ENCODE measurements at places on chromosomes 11 and 22.

- DNase-seq, result no peak
Measured at GRCh38 chr11:6203327-6203726, 2.0 kb upstream of the C11orf42 start.

DNA sequence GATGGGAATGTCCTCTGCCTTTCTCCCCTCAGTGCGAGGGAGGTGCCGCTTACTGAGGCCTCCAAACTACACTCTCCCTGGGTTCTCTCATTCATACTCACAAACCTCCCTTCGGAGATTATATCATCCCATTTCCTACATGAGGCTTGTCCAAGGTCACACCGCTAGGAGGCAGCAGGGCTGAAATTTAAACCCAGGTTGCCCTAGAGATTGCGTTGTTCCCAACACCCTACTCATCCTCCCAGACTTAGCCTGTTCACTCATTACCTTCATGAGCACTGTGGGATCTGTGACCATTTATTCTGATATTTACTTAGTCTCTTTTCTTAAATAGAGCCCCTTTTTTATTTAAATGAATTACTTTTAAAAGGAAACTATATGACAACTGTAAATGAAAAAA lies 31.1 kb downstream of the SDHAF2 start:
- no peak for DNase-seq

- no peak for DNase-seq
Measured at GRCh38 chr11:37914859-37915258, 1316.8 kb upstream of the RAG2 start.

DNA sequence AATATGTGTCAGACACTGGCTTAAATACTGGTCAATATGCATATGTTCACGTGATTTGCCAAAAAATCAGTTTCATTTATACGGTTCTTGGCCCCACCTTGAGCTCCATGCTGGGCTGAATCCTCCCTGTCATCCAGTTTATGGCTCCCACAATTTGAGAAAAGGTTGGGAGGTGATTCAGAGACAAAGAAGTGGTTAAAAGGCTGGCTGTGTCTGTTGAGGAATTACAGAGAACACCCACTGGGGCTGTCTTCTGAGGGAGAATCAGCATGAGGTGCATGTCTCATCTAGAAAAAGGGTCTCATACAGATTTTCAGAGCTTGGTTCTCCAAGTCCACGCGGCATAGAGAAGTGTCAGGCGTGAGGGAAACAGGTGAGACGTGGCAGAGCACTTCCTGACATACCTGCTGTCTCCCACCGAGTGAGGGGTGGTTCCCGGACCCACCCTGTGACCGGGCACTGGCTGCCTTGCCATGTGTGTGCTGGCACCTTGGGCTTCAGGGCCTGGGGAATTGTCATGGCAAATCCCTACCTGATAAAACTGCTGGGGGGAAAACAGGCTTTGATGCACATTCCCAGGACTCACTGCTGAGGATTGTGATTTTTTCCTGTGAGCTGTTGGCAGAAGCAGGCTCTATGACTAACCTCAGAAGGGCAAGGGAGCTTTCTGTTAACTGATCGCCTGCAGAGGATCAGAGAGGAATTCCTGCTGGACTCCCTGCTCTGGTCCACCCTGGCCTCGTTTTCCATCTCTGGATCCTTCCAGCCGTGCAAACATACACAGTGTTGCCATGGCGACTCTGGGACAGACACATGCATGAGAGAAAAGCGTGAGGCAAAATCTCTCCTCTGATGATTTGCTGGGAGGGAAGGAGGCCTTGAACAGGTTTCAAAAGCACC lies 223.6 kb downstream of the ADAMTS15 start:
- DNase-seq, result no peak

GRCh38 chr22:26990503-26991189 lies 333.3 kb downstream of the MIAT start:
- no peak for DNase-seq

DNA sequence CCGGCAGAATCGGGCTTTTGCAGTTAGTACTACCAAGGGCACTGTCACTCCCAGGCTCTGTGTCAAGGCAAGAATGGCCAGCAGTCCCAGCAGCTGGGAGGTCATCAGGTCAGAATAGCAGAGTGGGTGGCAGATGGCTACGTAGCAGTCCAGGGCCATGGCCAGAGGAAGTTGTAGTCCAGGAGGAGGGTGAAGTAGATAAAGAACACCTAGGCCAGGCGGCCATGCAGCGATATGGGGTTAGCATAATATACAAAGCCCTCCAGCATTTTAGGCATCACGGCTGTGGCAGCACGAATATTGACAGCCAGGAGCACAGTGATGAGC lies 52.1 kb downstream of the RRM1 start:
- no peak for DNase-seq

DNA sequence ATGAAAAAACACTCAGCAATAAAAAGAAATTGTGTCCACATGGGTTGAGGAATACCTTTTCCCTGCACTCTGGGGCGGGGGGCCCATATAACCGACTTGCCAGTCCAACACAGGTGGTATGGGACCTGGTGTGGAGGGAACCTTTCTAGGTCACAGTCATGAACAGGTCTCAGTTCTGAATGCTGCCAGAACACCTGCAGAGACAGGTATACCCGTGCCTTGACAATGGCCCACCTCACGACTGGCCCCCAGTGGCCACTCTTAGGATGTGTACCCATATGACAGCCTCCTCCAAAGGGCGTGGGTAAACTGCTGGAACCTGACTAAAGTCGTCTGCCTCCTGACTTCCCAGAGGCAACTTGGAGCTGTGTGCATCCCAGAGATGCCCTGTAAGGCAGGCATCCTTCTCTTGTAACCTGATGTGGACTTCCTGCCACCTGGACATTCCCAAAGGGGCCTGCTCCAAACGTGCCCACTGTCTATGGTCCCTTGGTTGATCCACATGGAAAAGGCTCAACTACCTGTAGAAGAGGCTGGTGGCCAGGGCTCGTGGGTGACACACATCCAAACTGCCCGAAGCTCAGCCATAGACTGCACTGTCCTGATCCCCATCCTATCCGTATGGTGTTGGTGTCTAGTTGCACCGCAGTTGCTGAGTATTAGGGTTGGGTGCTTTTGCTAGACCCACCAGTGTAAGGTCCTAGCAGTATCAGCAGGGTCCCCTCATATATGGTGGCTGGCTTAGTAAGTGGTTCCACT lies 859.3 kb downstream of the BRD1 start:
- no peak for DNase-seq

GRCh38 chr11:93525601-93526345 lies 17.4 kb downstream of the SMCO4 start:
- no peak for DNase-seq

DNA sequence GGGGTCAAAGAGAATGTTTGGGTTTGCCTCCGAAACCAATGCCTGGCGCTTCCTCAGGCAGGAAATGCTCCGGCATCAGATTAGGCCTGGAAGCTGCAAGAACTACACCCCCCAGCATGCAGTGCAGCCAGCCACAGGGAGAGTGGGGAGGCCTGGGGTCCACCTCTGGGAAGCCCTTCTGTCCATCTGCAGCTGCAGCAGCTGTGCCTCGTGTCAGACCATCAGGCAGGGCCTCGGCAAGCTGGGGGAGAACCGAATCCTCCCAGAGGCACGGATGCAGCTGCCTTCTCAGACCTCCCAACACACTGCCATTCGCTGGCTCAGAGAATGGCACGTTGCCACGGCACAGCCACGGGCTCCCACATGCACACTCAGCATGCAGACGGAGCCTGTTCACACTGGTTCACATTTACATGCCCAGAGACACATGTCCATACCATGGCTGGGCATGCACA lies 57.4 kb downstream of the NECTIN1 start:
- DNase-seq, result no peak

DNA sequence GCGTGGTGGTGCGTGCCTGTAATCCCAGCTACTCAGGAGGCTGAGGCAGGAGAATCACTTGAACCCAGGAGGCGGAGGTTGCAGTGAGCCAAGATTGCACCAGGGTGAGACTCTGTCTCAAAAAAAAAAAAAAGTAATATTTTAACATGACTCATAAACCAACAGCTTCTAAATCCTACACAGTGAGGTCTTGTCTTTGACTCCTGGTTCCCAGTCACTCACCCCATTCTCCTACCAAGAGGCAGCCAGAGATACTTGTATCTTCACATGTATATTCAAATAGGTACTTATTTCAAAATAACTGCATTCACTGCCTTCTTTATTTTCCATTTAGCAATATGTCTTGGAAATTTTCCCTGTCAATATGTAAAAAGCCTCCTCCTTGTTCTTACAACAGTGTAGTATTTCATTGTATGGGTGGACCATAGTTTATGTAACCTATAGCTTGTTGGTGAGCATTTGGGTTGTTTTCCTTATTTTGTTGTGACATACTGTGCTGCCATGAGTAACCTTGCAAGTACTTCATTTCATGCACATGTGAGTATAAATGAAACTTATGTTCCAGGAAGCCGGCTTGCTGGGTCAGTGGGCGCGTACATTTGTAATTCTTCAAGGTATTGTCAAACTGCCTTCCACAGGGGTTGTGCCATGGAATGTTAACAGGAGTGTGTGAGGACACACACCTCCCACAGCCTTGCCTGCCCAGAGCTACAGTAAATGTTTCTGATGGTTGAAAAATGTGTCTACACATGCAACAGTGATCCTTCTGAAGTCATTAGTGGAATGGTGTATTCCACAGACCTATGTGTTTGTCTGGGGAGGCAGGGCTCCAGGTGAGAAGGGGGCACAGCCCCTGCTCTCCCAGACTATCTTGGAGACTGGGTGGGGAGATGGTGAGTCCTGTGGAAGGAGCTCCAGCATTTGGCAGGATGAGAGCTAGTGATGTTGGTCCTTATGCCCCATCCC lies 47.9 kb downstream of the OSBP2 start:
- no peak for DNase-seq

DNA sequence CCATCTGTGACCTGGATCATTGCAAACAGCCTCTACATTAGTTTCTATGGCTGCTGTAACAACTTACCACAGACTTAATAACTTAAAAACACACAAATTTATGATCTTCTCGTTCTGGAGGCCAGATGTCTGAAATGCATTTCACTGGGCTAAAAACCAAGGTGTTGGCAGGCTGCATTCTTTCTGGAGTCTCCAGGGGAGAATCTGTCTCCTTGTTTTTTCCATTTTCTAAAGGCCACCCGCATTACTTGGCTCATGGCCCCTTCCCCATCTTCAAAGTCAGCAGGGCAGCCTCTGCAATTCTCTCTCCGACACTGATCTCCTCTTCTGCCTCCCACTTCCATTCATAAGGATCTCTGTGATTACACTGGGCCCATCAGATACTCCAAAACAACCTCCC lies 11.6 kb downstream of the SCGB1A1 start:
- DNase-seq, result no peak

DNA sequence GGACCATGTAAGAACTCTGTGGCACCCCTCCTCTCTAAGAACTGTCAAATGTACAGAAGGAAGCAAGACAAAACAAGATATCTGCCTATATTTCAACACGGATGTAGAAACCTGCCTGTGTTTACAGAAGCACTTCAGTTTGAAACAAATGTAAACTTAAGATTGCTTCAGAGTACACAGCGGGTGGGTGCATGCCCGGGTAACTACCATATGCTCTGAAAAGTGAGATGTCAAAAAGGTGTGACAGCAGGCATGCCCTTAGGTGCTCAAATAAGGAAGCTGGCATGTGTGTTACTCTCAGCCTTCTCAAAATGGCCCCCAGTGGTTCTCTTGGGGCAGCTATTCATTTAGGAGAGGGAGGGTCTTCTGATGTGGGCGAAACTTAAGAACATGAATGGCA lies 5.2 kb downstream of the ACP2 start:
- DNase-seq, result no peak

DNA sequence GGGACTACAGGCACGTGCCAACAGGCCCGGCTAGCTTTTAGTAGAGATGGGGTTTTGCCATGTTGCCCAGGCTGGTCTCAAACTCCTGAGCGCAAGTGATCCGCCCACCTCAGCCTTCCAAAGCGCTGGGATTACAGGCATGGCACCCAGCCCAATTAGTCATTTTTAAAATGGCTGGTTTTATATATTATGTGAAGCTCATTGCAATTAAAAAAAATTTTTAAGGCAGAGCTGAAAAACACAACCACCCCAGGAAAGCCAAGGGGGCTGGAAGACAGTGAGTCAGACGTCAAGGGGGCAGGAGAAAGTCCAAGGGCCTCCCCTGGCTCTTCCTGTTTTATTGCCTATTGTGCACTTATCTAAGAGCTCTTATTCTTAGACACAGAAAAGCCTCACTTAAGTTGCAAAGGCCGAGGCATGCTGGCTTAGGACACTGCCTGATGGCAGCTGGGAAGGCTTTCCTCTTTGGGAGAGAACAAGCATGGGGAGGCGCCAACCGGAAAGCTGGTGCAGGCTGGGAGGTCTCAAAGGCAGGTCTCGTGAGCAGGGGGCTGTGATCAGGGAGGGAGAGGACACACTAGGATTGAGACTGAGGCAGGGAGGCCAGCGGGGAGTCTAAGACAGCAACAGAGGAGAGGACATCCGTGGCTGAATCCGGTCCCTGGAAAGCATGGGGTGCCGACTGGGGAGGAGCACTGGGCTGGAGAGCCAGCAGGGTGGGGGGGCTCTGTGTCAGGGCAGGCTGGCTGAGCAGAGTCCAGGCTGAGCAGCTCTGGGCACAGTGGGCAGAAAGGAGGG lies 11.1 kb upstream of the OSM start:
- no peak for DNase-seq

DNA sequence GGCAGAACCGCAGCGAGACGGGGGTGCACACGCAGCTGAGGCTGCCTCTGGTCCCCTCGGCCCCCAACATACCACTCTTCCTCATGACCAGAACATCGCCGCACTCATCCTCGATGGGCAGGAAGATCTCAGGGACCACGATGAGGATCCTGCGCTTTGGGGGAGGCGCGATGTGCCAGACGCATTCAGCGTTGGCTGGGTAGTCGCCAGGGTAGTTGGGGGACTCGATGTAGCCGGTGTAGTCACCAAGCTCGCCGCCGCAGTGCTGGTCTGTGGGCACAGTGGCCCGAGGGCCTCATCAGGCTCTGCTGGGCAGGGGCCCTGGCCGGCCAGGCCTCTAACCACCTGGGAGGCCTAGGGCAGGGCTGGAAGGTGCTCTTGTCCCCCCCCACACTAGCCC lies 23.0 kb upstream of the TTLL12 start:
- no peak for DNase-seq

DNA sequence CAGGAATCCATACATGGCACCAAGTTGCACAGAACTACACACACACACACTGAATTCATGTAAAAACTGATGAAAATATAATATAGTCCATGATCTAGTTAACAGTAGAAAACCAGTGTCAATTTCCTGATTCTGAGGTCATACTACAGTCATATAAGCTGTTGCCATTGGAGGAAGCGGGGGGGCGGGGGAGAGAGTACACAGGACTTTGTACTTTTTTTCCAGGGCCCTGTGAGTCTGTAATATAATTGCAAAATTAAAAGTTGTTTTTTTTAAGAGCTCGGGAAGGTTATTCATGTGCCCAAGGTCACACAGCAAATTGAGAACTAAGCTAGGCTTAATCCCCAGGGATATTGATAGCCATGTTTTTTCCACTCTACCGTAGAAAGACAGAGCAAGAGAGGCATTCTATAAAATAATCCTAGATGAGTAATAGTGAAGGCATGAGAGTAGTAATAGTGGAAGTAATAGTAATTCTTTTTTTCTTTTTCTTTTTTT lies 312.3 kb downstream of the MN1 start:
- no peak for DNase-seq

Data from T-helper 9 cell (primary cell).